Mucosa of descending colon (tissue), 3 donors: ENCODE measurements at places on chromosomes 12 and 14. TPM values are rescaled to one million over a fixed set of nuclear protein-coding genes. Genes with fewer than 3 reads are reported as not detected.

- DNase-seq, result no peak
These were observed 39.6 kb downstream of the BICD1 start for GRCh38 chr12:32146074-32146873.

Gene HOXC12
- not detected for total RNA-seq

Gene BCL2L14
- total RNA-seq, result 52.7 TPM

GRCh38 chr14:20306079-20306423, 300 bp upstream of the TTC5 start:
- no peak for DNase-seq

- no peak for DNase-seq
These were observed 41.0 kb upstream of the AMIGO2 start for GRCh38 chr12:47120736-47121135.

DNA sequence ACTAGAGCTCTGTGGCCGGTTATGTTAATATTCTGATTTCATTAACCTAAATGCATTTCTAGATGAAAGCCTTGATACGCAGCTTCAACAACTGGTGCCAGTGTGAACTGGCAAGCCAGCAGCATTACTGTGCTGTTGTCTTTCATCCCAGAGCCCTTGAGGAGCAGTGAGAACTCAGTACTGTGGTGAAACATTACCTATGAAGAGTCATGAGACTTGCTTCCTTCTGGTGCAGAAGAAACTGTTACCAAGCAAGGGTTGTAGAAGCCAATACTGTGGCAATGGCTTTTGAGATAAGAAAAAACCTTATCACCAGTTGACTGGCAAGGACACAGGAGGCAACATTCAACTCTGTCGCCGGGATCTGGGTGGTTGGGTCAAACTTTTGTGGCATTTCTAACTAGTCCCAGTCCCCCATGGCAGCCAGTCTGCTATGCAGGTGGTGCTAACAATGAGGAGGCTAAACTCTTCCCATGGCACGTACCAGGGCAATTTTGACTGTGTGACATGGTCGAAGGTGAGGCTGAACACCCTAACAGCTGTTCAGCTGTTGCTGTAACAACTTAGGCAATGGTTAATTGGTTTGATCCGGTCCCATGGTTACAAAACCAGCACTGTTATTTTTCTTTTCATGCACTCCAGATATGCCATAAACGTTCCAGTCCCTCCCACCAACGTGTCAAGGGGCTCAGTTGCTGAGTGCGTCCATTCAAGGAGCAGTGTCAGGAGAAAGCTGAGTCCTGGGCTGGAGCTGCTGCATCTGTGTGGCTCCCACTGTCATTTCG, 12.6 kb upstream of the LGALS3 start:
- peak; percentile 60 for DNase-seq

GRCh38 chr12:124008595-124008994, 35.6 kb downstream of the ZNF664 start:
- no peak for DNase-seq

GRCh38 chr12:117097159-117097558, 2.1 kb downstream of the TESC start:
- no peak for DNase-seq

DNA sequence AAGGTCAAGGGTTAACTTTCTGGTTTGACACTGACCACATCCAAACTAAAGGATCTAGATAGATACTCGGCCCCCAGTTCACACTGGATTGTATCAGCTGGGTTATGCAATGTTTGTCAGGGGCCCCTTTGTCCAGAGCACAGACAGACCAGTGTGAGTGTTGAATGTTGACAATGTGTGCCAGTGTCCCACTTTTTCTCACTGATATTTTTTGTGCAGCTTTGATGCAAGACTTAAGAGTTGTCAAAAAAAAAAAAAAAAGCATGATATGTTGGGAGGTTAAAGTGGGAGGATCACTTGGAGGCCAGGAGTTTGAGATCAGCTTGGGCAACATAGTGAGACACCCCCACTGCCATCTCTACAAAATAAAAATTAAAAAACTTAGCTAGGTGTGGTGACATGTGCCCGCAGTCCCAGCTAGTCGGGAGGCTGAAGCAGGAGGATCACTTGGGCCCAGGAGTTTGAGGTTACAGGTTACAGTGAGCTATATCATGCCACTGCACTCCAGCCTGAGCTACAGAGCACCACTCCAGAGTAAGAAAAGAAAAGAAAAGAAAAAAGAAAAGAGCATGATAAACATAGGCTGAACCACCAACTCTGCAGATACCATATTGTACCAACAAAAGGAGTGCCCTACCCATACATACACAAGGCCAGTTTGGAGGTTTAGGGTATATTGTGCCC, 97.5 kb downstream of the LGR5 start:
- DNase-seq, result no peak

DNA sequence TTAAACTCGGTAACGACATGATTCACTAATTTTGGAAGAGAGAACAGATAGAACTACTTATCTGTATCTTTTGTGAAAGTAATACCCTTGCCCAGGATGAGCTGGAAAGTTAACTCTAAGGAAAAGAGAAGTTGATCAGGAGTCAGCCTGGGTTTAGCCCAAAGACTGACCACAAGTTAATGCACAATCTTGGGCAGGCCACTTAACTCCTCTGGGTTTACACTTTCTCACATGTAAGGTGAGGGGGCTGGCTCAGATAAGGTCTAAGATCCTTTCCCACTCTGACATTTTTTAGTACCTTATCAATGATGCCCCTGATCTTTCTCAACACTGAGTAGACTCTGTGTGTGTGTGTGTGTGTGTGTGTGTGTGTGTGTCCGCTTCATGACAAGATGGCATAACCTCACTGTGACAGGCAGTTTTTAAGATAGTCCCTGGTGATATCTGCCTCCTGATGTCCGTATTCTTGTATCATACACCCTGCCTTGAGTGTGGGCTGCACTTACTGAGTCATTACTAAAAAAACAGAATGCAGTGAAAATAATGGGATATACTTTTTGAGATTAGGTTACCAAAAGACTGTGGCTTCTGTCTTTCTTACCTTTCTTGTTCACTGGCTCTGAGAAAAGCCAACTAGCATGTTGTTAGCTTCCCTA, 56.2 kb upstream of the CCDC198 start:
- no peak for DNase-seq

DNA sequence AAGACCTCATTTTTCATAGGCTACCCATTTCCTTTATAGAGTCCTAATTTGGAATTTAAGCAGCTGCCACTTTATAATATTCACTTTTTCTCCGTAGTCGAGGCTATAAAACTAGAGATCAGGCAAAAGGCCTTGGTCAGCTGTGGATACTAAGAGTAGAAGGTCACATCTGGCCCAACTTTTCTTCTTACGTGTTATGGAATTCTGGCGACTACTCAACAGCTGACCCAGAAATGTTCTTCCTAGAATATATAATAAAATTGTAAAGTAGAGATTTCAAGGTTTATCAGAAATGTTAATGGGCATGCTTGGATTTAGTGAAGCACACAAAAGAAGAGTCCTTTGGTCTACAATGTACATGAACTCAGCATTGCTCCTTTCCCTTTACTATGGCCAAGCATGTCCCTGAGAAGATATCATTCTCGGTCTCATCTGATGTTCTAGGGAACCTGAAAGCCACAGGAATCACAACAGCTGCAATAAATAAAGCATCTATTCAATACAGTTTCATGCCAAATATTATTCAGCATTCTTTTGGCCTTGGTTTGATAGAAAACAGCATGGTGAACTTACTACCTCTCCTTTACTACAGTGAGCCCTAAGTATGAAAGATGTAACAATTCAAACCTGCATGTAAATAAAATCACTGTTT, 261.4 kb upstream of the NPAS3 start:
- DNase-seq, result no peak

GRCh38 chr14:53772936-53773335, 183.7 kb downstream of the BMP4 start:
- no peak for DNase-seq

DNA sequence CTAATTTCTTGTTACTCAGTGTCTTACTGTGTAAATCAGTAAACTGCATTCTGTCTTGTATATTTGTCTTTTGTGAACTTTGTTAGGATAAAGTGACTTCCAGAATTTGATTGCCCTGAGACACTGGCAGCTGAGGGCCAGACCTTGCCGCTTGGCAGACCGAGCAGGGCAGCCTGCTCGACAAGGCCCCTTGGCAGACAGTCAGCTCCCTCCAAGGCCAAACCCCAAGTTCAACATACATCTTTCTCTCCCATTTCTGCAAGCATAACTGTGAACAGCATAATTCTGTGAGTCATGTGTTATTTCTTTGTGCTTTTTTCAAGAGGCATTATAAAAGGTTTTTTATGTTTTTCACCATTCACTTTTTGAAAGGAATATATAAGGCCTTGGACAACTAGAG, 39.2 kb upstream of the BMAL2 start:
- DNase-seq, result no peak

Gene TSPAN11
- total RNA-seq, result 19.9 TPM

- DNase-seq, result no peak
These were observed 3.2 kb downstream of the MGST1 start for GRCh38 chr12:16350682-16351081.

GRCh38 chr12:14828892-14829291, 14.4 kb downstream of the ART4 start:
- no peak for DNase-seq

GRCh38 chr12:98319716-98320425, 195.5 kb upstream of the TMPO start:
- no peak for DNase-seq

GRCh38 chr14:38278035-38278434, 22.1 kb upstream of the CLEC14A start:
- DNase-seq, result no peak

DNA sequence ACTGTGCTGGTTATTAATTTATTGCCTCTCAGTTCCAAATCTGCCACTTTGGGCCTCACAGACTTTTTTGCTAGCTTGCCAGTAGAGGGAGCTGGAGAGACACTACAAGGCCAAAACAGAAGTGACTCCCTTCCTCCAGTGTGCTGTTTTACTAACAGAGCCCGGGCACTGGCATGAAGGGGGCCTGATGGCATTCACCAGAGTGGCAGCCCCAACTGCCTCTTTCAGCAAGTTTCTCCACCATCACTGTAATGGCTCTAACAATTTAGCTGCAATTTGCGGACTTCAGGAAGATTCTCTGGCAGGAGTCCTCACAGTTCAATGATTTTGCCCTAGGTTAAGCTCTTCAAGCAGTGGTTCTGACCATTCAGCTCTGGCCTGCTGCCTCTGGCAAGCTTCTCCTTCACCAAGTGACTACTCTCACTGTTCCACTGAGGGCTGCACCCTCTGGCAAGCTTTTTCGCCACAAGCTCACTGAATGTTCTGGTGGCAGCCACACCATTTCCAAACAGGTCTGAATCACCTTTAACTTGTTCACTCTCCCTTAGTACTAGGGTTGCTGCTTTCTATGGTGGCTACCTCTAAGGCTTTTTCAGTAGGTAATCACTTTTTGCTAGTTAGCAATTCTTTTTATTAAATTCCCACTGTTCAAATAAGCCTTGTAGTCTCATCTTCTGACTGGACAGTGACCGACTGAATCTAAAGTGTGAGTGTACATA, 104.9 kb downstream of the ZC3H14 start:
- no peak for DNase-seq

- peak; percentile 90 for DNase-seq
These were observed at the start of gene C12orf75 for GRCh38 chr12:105330283-105330930. Gene C12orf75, plus strand, starts transcription at chr12:105330691. Its CDS starts 201 bp downstream, at chr12:105330892.

DNA sequence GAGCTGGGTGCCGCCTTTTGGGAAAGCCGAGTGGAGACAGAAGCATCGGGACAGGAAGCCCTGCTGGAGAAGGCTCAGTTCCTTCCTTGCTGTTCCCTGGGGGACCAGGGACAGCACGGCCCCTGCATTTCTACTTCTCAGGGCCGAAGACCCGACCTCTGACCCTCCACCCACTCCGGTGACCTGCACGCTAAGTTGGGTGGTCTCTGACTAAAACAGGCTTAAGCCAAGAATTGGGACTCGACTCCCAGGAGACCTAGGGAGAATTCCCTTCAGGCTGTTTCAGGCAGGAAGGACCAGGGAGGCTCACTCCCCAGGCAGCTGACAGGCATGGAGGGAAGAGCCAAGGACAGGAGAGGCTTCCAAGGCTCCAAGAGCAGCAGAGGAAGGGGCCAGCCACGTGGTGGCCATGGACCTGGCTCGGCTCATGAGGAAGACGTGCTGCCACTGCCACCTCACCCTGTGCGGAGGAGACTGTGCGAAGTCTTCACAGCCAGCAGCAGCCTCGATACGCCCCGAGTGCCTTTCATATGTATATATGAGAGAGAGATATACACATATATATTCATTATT, 43.9 kb downstream of the DCAF4 start:
- DNase-seq, result no peak

- no peak for DNase-seq
These were observed 111.9 kb downstream of the NTN4 start for GRCh38 chr12:95678684-95679083.

Gene TSHR
- total RNA-seq, result not detected

DNA sequence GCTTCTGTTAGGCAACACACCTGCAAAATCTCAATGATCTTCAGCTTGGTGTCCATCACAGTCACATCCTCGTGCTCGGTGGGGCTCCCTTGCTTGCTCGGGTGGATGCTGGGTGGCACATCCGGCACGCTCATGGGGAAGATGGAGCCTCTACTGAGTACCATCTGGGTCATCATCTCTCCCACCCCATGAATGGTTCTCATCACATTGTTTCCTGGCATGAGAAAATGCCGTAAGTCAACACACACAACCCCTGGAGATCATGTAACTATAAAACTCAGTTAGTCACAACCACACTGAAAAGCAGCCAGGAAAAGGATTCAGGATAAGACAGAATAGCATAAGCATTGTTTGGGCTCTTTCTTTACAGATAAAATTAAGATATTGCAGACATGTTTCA, 201.1 kb downstream of the ITPR2 start:
- no peak for DNase-seq

DNA sequence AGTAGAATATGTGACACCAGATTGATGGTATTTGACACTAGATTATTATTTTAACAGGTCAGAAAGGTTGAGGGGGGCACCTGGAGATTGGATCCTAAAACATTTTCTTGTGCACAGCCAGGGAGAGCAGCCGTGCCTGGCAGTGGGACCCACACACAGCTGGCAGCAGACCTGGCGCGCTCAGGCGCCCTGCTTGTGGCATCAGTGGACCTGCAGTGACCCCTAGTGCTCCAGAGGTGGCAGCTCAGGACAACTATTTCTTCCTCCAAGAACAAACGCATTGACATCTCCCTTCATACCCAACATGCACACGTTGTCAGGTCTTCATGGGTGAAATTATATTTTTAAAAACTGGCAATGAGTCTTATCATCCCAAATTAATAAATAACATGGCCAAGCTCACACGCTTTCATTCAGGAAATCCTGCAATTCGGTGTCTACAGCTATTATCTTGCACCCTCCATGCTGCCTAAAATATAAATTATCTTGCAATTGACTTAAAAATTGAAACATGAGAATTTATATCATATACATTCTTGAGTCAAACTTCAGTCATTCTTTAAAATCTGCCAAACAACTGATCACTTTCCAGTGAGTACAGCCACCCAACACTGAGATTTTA, 7.7 kb upstream of the TMEM132D start:
- peak; percentile 53 for DNase-seq

- no peak for DNase-seq
These were observed 848.4 kb upstream of the FBXO33 start for GRCh38 chr14:40280652-40281051.

- DNase-seq, result no peak
These were observed 56.8 kb downstream of the LRFN5 start for GRCh38 chr14:41663473-41663850.

GRCh38 chr12:30908722-30909348, 17.7 kb upstream of the TSPAN11 start:
- no peak for DNase-seq

Gene SYNDIG1L
- not detected for total RNA-seq

Gene CCDC196
- total RNA-seq, result 0.98 TPM

- DNase-seq, result no peak
These were observed 166.7 kb downstream of the RAD51B start for GRCh38 chr14:67986131-67986841.

GRCh38 chr14:104827177-104828055, 26.5 kb downstream of the ZBTB42 start:
- peak; percentile 69 for DNase-seq

Gene DPF3
- total RNA-seq, result 21.9 TPM

GRCh38 chr12:107661830-107662229, 23.8 kb upstream of the PWP1 start:
- no peak for DNase-seq
